ENCODE measurements at places on chromosomes 6 and 20.

- DNase-seq, result no peak
Measured at GRCh38 chr6:139800837-139801236, 426.4 kb upstream of the CITED2 start.

GRCh38 chr6:24969343-24969860 lies 33.6 kb upstream of the RIPOR2 start:
- DNase-seq, result no peak

- no peak for DNase-seq
Measured at GRCh38 chr6:35082046-35082732, 59.0 kb downstream of the TCP11 start.

DNA sequence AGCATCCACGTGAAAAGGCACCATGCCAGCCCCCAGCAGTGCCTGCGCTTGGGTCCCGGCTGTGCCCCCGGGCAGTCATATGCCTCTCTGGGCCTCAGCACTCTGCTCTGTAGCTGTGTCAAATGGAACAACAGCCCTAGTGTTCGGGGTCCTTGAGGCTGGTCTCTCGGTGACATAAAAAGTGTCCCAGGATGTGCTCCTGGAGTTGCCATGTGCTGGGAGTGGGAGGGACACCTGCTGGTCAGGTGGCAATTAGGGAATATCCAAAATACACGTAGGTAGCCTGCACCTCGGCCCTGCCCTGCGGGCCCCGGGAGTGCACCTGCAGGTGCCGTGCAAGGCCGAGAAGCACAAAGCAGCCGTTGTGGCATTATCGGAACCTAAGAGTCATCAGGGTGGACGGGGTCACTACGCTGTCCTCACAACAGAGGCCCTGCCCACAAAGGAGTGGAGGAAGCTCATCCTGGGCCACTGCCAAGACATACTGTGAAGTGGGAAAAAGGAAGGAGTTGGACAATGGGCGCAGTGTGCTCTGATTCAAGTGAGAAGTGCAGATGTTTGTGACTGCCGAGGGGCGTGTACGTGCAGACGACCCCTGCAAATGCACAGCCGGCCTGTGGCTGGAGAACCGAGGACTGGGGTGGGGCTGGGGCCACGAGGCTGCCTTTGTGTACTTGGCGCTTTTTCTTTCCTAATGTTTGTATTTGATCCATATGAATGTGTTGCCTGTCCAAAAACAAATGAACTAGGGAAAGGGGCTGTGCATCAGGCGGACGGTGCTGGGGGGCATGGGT lies 24.6 kb downstream of the SLCO4A1 start:
- no peak for DNase-seq

- no peak for DNase-seq
Measured at GRCh38 chr6:64357430-64357829, 721.8 kb downstream of the PHF3 start.
